ENCODE measurements at places on chromosomes 1 and 21.

DNA sequence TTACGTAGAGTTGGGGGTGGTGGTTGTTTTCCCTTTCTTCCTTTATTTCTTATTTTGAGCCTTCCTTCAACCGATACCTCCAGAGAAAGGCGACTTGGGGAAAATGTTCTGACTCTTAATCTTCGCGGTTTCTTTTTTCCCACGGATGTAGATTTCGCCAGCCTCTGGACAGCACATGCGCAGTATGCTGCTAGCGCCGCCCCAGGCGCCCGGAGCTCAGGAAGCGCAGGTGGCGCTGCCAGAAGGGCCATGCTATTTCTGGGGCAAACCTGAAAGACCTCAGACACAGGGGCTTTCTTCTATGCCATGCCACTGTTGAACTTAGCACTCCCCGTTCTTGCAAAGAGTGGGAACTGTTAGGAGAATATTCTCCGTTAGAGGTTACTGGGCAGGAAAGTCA, 392.1 kb downstream of the KIF26B start:
- DNase-seq = no peak

DNA sequence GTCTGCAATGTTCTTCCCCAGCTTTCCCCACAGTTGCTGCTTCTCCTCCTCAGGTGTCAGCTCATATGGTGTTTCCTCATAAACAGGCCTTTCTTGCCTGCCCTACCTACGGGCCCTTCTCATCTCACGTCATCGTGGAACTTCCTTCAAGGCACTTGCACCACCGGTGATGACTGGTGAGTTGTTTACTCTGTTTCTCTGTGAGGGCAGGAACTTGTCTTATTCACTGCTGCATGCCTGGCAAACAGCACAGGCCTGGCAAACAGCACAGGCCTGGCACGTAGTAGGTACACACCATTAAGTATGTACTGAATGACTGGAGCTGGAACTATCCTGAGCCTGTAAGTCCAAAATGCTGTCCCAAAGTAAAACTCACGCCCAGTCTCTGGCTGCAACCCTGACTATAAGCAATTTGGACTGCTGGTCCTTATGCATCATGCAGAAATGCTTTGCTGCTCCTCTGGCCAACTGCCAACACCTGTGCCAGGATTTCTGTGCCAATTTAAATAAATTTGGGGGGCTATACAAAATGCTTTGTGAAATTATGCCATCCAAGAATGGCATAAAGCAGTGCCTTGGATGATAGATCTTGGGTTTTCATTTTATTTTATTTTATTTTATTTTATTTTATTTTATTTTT, 25.7 kb downstream of the STK40 start:
- DNase-seq = no peak

DNA sequence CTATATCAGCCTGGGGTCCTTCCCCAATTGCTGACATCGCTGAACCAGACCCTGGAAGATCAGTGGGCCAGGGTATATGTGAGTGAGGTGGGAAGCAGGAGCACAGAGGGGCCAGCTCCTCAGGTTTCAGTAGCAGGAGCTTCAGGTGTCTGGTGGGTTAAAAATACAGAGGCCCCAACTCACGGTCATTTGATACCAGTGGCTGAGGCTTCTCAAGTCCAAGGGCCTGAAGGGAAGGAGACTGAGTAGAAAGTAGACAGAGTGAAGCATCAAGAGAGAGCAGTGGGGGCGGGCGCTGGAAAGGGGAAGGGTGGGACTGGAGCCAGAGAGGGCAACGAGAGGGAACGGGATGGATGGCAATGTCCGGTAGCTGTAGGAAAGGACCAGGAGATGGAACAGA, 2.0 kb upstream of the CASQ1 start:
- DNase-seq = no peak

DNA sequence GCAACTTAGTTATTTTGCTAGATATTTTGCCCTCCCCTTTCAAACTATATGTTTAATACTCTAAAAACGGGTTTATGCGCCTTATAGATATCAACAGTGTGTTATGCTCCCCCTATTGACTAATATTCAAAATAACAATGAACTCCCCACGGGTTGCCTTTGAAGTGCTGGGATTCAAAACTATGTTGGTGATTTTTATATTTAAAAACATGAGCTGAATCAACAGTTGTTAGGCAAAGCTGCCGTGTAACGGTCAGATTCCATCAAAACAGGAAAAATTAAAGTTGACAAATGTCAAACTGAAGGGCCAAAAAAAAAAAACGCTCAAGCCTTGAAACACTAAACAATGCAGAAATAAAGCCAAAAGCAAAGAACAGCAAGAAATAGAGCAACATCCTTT, 2.5 kb downstream of the TGFBR3 start:
- DNase-seq = no peak

GRCh38 chr1:21249940-21250493, 40.2 kb downstream of the ECE1 start:
- DNase-seq = no peak

DNA sequence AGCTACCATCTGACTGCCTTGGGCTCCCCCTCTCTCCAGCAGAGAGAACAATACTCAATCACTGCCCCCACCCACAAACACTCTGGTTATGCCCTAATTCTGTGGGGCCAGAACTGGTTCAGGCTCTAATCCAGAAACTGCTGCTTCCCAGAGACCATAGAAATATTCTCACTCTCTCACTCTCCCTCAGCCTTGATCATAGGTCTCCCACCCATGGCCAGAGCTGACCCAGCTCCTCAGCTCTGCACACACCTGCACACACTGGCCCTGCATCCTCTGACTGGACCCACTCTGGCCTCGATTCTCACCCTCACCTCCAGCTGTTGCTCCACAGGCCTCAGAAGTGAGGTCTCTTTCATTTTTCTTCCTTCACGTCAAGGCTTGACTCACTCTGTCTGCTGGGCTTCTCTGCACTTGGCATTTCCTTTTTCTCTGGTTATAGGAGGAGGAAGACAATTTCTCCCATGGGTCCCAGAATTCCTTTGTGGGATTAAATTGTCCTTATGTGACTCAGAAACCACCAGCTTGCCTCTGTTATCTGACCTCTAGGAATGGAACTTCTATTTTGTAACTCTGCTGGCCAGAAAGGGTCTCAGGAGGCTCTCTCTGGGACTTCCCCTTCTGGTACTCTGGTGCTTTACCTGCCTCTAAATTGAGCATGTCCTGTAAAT, 15.6 kb upstream of the ZMYM6 start:
- no peak for DNase-seq

- DNase-seq = no peak
These were observed 40.4 kb downstream of the GNG12 start for GRCh38 chr1:67792741-67793458.

GRCh38 chr1:168918860-168919741, 187.4 kb upstream of the ATP1B1 start:
- DNase-seq = no peak

GRCh38 chr1:89454845-89455521, 69.6 kb upstream of the LRRC8B start:
- peak; percentile 16 for DNase-seq

DNA sequence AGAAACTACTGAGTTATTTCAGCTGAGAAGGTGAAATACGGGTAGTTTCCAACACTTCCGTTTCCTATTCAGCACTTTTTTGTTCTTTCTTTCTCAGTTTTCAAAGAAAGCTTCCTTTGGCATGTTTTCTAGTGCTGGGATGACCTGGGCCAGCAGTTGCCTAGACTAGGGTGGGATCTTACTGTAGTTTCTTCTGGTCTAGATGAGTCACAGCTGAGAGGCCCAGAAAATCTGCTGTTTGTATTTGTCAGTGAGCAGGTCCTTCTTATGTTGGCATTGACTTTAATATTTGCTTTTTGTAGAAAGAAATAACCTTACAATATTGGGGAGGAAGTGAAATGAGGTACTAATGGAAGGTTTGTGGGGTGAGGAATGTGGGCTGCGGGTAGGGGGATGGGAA, 22.2 kb downstream of the C1orf21 start:
- DNase-seq = no peak

- DNase-seq = no peak
These were observed 46.0 kb upstream of the LRRN2 start for GRCh38 chr1:204731509-204731908.

- no peak for DNase-seq
These were observed 200.8 kb upstream of the ADGRL4 start for GRCh38 chr1:79207331-79207730.

DNA sequence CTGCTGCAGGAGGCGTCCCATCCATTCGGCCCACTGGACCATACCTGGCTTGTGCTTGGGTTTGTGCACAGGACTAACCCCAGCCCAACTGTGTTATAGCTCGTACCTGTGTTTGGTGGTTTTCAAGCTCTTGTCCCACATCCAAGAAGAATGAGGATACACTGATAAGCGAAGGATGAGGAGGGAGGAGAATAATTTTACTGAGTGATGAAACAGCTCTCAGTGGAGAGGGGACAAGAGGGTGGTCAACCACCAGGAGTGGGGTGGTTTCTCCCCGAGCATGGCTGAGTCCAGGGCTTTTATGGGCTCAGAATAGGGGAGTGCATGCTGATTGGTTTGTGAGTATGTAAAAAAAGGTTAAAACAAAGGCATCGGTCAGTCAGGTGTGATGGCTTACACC, 12.1 kb upstream of the USP48 start:
- no peak for DNase-seq

DNA sequence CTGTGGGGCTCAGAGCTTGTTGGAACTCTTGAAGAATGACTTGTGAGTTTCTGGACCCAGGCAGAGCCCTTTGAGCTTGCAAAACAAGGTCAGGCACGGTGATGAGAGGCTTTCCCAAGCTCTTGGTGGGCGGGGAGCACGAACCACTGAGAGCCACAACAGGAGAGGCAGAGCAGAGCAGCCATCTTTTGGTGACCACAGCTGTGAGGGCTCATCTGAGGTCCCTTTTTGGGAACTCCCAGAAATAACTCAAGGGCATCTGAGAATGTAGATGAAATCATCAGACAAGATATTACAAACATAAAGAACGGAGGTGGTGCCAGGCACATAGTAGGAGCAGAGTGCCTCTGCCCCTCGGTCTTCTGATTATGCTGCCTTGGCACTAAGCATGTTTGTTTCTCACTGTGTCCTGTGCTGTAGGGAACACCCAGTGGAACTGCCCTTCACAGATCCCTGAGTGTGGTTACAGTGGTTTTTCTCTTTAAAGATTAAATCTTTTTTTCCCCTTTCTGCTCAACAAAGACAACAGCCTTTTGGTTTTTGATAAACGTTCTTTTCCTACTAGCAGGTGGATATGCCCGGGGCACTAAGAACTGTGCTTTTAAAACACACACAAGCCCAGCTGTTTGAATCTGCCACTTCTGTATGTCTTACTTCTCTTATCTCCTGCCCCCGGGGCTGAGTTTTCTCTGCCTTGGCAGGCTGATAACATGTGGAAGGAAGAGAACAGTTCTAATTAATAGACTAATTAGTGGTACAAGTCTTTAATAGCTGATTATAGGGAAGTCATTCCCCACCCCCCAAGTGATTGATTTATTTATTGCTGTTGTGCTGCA, 37.7 kb downstream of the CD34 start:
- DNase-seq = no peak

GRCh38 chr1:168958562-168959289, 147.8 kb upstream of the ATP1B1 start:
- no peak for DNase-seq

- DNase-seq = no peak
These were observed 15.0 kb downstream of the CRNN start for GRCh38 chr1:152398812-152399698.

DNA sequence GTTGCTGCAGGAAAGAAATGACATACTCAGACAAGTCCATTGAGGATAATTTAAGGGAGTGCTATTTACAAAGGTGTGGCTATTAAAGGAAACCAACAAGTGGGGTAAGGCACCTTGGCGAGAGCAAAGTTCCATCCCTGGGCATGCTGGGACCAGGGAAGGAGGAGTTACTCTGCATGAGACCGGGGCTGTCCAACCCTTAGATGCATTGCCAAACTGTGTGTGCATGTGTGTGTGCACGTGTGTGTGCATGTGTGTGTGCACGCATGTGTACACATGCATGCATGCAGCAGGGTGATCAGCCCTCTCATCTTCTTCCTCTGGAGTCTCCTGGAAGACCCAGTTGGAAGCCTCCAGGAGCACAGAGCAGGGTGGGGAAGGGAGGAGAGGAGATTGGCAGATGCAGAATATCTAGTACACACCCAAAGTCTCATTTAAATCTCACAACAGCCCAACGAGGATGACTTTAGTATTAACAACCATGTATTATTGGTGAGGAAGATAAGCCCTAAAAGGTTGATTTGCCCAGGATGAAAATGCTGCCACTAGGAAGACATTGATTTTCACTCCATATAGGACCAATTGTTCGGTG, 72.2 kb upstream of the CD34 start:
- DNase-seq = no peak

Measured in stimulated activated CD4-positive, alpha-beta T cell treated with anti-CD3 and anti-CD28 coated beads, Interleukin-1b, Interleukin-23, amount 100 ng/mL, for 1 hour (primary cell).